Renal pelvis (tissue), 12 donors: ENCODE measurements at places on chromosomes 13 and 19. TPM values are rescaled to one million over a fixed set of nuclear protein-coding genes. Genes with fewer than 3 reads are reported as not detected.

GRCh38 chr19:49718511-49718910, 27.6 kb downstream of the CPT1C start:
- no peak for DNase-seq

GRCh38 chr13:72062566-72062965, 195.6 kb upstream of the DACH1 start:
- no peak for DNase-seq

- no peak for DNase-seq
Observed at GRCh38 chr19:16161840-16162239, 11.5 kb downstream of the CIB3 start.

GRCh38 chr19:13599681-13600080, 93.4 kb upstream of the CACNA1A start:
- DNase-seq, result no peak

- no peak for DNase-seq
Observed at GRCh38 chr13:52012512-52012836, 276 bp downstream of the ALG11 start.

DNA sequence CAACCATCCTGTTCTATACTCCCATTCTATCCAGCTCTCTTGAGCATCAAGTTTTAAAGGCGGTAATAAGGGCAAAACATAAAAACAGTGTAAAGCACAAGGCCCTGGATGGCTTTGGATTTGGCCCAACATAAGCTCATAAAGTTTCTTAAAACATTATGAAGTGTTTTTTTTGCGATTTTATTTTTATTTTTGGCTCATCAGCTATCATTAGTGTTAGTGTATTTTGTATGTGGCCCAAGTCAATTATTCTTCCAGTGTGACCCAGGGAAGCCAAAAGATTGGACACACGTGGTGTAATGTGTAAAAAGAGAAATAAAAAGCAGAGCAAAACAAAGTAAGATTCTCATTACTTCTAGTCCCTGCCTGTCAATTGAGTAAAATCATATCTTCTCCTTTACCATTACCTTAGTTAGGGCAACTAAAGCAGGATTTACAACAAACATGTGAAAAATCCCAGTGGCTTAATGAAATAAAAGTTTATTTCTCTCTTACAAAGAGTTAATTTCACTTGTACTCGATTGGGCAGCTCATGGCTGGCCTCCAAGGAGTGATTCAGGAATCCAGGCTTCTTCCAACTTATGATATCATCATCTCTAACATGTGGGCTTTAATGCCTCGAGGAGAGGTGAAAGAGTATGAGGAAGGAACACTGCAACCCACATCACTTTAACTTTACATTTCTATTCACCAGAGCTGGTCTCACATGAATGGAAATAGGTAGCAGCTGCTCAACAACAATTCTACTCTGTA, 725.2 kb upstream of the SLITRK1 start:
- peak; percentile 29 for DNase-seq

GRCh38 chr19:430701-431100, 21.8 kb upstream of the C2CD4C start:
- no peak for DNase-seq

- no peak for DNase-seq
Observed at GRCh38 chr19:33603377-33603776, 18.4 kb upstream of the CHST8 start.

DNA sequence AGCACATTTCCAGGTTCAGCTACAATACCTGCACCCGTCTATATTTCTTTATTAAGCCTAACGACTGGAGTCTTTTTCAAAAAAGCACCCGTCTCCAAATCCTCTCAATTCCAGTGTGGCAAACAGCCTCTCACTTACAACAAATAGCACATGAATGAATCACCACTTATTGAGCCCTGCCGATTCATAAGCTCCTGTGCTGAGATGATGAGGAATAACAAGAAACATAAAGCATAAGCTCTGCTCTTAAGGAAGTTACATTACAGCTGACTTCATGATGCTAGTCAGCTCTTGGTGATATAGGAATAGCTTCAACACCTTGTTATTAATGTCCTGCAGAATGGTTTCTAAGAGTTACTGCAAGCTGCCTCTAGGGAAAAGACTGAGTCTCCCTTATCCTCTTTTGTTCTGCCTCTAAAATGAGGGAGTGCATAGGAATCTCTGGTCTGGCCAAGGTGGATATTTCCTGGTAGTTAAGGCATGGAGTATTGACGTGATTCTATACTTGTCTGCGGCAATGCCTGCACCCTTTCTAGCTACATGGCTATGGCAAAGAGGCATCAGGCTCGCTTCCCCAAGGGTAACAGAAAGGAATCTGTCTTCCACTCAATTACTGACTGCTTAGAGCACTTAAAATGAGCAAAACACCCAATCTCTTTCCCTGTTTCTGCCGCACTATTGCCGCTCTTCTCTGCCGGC, 195.7 kb downstream of the KLF12 start:
- DNase-seq, result no peak

DNA sequence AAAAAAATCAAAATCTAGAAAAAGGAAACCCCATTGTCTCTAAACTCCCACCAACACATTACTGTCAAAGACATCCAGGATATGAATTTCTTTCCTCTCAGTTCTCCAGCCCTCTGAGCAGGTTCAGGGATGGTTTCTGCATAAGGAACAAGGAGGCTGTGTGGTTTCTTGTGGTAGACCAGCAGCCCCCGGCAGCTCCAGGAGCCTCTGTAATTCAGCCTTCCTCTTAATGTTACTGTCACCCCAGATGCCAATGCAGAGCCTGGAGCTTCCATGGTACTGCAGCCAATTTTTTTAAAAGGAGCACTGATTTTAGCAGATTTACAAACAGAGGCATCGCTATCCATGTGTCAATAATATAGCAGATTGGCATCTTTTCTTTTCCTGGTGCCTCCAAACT, 100.6 kb upstream of the FAM216B start:
- no peak for DNase-seq

DNA sequence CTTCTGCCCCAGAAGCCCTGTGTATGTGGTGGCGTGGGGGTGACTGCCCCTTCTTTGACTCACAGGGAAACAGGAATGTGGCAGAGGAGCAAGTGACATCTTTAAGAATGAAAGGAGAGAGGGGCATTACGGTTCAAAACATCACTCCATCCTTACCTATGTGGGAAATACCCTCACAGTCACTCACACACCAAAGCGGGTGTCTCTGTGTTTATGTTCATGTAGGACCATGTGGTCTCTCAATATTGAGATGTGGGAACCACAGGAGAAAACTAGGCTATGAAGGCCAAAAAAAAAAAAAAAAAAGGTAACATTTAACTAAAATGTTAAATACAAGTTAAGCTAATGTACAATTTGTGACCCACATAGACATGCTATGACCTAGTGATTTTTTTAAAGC, 153.6 kb upstream of the GPR12 start:
- no peak for DNase-seq

MISP gene
- 11.2 TPM for polyA plus RNA-seq

PSG1 gene
- polyA plus RNA-seq, result not detected

SLAIN1 gene
- polyA plus RNA-seq, result 19.5 TPM

RFPL4A gene
- 0.09 TPM for polyA plus RNA-seq

GJB2 gene
- polyA plus RNA-seq, result 4.5 TPM
